PC-9 (cell line): ENCODE measurements at places on chromosomes 16 and 17.

GRCh38 chr17:61376931-61377838, 22.5 kb upstream of the TBX2 start:
- DNase-seq: no peak

DNA sequence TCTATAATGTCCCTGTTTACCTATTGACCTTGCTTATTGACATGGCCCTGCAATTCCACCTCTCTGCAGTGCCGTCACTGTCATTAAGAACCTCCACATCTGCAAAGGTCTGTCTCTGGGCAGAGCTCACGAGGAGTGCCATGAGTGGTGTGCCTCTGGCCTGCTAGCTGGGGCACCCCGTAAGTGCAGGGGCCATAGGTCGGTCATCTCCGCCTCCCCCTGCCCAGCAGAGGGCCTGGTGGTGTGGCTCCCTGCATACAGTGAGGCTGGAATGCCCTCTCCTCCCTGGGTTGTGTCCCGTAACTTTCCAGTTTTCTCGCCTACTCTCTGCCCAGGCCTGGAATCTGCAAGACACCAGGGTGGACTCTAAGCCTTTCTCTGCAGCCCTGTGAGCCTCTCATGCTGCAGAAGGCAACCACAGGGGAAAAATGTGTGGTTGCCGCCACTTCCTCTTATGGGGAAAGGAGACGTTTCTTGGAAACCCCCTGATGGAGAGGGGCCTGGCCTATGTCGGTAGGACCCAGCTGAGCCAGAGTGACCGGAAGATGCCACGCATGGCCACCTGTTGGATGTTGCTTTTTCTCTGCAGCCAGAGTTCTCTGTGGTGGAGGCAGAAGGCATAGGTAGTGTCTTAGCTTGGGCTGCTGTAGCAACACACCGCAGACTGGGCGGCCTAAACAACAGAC, 2.7 kb upstream of the SNX20 start:
- DNase-seq: no peak

DNA sequence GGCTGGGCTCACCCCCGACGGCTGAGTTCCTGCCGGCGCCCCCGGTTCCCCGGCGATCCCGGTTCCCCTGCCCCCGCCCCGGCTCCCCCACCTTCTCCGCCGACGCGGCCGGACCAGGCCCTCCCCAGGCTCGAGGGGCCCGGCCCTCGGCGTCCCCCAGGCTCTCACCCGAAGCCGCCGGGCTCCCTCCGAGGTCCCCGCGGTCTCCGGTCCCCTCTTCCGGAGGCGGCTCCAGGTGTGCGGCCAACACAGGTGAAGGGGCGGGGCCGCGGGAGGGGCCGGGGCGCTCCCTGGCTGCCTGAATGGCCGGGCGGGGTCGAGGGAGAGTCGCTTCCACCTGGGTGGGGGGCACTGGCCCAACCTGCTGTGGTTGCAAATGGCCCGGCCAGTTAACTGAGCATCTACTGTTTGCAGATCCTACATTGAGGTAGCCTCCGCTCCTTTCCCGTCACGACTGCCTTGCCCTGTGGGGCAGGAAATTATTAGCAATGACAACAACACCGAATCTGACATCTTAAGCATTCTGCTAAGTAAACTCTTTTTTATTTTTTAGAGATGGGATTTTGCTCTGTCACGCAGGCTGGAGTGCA, at the start of gene BICDL2:
TSS of gene BICDL2 (minus strand) at position 219 of the 590 bp plus-strand sequence. CDS start 1,448 bp downstream, outside the sequence.
- DNase-seq: no peak

GRCh38 chr17:33038740-33039139, 47.1 kb downstream of the SPACA3 start:
- DNase-seq: no peak

- no peak for DNase-seq
These were observed 6.4 kb downstream of the TP53I13 start for GRCh38 chr17:29574732-29575510.

DNA sequence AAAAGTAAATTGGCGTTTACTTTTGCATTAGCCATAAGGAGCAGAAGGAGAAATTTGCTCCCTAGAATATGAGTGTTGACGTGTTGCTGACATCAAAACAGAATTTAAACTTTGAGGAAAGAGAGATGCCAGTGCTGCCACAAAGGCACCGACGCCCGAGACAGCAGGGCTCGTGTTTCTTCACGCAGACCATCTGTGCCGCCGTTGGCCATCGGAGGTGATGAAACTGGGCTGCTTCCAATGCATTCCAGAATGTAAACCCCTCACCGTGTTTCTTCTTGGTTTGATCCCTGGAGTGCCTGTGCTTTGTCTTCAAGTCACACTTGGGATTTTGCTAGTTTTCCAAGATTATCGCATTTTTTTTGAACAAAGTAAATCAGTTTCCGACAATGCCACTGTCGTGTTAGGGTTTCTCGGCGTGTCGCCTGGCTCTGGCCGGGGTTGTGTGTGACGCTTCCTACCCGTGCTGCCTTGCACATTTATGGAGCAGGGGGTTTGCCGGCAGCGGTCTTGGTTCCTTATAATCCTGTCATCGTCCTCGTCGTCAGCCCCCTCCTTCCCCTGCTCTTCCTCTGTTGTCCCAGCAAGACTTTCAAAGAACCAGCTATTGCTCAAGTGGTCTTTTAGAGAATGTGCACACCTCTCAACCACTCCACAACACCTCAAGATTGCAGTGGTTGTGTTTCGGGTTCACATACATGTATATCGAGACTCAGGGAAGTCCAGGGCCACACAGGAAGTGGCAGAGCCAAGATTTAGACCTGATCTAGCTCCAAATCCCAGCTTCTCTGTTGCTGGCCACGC, 103.9 kb downstream of the METRNL start:
- DNase-seq: no peak

DNA sequence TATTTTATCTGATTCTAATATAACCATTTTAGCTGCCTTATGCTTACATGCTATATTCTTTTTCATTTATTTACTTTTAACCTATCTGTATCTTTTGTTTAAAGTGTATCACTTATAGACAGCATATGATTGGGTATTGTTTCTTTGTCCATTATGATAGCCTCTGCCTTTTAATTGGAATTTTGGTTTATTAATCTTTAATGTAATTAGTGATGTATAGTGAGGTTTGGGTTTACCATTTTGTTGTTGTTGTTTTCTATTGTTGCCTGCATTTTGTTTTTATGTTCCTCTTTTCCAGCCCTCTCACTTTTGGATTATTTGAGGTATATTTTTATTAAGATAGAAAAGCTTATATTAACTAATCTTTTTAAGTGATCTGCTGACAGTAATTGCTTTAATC, 59.4 kb downstream of the NLK start:
- DNase-seq: no peak

- no peak for DNase-seq
These were observed 11.7 kb downstream of the COL1A1 start for GRCh38 chr17:50189550-50190292.

DNA sequence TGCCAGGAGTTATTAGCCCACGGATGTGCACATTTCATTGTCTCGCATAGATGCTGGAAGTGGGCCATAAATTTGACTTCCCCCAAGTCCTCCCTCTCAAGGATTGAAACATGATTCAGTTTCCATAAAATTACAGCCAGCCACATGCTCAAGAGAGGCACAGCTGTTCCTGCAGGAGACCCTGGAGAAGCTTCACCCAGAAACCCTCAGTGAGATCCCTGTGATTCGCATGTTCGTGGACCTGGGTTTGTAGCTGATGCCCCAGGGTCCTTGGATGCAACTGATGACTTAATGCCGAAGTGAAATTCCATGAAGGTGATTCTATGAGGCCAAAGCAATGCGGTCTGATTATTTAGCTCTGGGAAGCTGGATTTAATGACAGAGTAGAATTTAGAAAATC, 24.7 kb upstream of the AQP8 start:
- no peak for DNase-seq

DNA sequence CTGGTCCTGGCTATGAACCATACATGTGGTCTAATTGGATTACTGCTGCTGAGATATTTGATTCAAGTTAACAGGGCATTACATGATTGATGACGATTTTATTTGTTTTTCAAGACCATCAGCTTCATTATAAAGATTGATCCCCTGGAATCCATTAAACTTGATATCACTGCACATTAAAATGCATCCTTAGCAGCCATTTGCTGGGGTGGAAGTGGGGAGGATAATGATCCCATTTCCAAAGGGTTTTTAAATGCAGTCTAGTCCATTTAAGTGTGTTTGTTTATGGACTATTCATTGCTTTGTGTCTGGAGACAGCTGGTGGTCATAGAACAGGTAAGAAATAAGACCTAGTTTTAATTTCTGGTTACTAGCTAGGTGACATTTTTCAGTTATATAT, 40.9 kb downstream of the ADAMTS18 start:
- no peak for DNase-seq

DNA sequence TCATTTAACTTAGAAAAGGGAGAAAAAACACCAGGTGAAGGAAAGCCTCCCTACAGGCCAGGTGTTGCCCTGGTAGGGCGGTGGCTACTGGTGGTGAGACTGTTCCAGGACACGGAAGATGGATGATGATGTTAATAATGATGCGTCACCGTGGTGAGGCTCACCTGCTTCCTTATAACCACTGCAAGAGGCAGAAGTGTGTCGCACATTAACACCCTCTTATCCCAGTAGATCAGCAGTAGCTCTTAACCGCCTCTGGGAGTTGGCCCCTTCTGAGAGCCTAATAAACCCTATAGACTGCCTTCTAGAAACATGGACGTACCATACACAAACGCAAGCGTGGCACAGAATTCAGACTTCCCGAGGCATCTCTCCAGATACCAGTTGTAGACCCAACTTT, 7.8 kb downstream of the BFAR start:
- DNase-seq: no peak

DNA sequence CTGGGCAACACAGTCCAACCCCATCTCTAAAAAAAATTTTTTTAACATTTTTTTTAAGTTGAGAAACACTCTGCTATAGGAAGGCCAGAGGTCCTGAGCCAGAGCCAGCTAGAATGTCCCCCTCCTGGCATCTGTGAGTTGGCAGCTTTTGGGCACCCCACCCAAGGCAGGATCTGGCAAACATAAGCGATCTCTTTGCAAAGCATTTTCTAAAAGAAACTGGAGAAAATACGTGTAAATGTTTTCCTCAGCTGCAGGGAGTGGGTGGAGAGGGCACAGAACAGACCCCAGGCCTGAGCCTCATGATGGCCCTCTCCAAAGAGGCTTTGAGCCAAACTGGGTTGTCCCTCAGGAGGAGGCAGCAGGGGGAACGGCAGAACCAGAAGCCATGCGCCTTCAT, 11.7 kb downstream of the CAVIN1 start:
- DNase-seq: no peak

DNA sequence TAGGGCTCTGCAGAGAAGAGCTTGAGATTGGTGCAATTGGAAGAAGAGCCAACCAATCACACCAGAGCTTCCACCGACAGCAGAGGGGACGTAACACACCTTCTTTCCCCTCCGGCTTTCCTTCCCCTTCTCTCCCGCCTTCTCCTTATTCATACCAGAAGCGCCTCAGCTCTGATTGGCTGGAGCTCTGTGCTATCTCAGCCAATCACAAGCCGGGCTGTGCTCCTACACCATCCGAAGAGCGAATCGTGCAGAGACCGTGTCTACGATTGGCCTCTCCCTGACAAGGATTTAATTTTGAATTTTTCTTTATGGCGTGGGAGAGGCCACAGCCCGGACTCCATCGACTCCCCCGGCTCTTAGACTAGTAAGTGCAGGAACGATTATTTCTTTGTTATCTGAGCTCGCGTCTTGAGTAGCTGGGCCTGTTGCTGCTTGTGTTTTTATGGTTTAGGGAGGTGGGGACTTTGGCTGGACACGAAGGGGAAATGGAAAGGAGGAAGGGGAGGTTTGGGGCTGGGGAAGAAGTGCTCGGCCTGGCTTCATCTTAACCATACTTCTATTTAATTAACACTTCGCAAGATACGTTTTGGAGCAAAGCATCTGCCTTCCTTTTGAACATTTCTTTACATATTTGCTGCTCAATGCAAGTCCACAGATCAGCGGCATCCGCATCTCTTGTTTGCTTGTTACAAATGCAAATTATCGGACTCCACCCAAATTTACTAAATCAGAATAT, at the start of gene PRR11:
TSS of gene PRR11 (plus strand) at position 308 of the 739 bp plus-strand sequence. CDS start 14,007 bp downstream, outside the sequence.
- peak; percentile 94 for DNase-seq

- no peak for DNase-seq
These were observed 17.1 kb downstream of the ITGB4 start for GRCh38 chr17:75738218-75738802.

- DNase-seq: no peak
These were observed 38.2 kb upstream of the ZFHX3 start for GRCh38 chr16:73086108-73086507.
